ENCODE measurements at places on chromosomes 3 and 15.

DNA sequence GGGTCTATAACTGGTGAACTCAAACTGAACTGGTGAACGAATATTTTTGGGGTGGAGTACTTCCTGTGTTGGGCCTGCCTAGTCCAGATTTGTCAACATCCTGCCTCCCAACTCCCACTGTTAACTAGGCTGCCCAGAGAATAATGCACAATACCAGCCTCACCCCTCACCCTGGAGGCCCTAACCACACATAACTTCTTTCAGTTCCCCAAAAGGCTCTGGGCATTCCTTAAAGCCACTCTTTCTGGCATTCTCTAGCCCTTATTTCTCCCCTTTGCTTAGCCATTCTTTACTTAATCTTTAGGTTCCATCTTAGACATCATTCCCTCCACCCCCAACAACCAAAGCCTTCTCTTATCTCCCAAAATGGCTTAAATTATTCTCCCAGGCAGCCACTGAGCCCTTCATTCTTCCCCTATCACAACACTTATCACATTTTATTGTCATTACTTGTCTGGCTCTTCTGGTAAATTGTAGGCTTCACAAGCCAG is 9.1 kb upstream of the SEC11A start:
- no peak for DNase-seq

GRCh38 chr15:70717237-70717793 is 46.0 kb downstream of the UACA start:
- DNase-seq = no peak

DNA sequence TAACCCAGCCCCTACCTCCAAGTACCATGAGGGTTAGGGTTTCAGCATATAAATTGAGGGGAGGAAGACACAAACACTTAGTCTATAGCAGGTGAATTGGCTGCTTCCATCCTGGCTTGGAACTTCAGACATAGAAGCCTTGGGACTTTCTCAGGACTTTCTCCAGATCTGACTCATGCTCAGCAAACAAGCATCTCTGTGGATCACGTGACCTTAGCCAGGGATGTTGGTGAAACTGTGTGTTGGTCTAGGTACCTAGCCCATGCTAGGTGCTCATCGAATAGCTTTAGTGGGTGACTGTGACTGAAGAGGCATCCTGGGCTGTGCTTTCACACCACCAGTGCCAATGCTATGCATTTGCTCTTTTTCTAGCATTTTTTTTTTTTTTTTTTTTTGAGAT is 58.9 kb downstream of the CD47 start:
- no peak for DNase-seq

- DNase-seq = no peak
Measured at GRCh38 chr15:60922736-60923135, 306.4 kb downstream of the RORA start.

GRCh38 chr3:138696666-138697370 is 88.2 kb downstream of the FAIM start:
- DNase-seq = no peak

Data from NCI-H1105 (cell line).